Germinal center (tissue), 1 donor: ENCODE measurements at places on chromosomes 7 and 10.
A peak's percentile ranks its signal among the peaks of the same experiment; 100 is the strongest.

DNA sequence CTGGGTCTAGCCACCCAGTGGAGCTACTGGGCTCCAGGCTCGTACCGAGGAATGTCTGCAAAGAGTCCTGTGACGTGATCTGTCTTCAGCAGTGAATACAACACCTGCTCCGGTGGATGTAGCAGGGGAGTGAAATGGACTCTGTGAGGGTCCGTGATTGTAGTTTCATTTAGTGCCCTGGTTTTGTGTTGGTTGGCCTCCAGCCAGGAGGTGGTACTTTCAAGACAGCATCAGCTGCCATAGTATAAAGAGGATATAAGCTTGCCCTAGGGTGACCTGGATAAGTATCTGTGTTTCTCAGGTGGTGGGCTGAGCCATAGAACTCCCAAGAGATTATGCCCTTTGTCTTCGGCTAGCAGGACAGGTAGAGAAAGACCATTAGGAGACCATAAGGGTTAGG is 24.6 kb upstream of the WNT2 start:
- no peak for DNase-seq

GRCh38 chr10:1063232-1063865 is 7.2 kb downstream of the WDR37 start:
- no peak for DNase-seq

- DNase-seq: no peak
Measured at GRCh38 chr7:106813705-106814305, 51.3 kb upstream of the PIK3CG start.

DNA sequence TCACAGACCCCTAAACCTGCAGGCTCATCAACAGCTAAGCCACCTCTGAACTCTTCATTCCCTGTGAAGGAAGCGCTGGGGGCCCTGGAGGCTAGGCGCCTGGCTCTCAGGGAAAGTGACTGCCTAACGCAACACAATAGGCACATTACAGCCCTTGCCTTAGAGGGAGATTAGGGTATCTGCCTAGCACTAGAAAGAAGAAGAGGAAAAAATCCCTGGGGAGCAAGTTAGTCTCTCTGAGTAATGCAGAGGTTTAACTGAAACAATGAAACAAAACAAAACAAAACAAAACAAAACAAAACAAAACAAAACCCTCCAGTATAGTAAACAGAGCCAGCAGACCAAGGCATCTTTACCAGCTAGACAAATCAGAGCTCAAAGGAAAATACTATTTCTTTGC is 2.6 kb downstream of the ZNF777 start:
- DNase-seq: no peak

DNA sequence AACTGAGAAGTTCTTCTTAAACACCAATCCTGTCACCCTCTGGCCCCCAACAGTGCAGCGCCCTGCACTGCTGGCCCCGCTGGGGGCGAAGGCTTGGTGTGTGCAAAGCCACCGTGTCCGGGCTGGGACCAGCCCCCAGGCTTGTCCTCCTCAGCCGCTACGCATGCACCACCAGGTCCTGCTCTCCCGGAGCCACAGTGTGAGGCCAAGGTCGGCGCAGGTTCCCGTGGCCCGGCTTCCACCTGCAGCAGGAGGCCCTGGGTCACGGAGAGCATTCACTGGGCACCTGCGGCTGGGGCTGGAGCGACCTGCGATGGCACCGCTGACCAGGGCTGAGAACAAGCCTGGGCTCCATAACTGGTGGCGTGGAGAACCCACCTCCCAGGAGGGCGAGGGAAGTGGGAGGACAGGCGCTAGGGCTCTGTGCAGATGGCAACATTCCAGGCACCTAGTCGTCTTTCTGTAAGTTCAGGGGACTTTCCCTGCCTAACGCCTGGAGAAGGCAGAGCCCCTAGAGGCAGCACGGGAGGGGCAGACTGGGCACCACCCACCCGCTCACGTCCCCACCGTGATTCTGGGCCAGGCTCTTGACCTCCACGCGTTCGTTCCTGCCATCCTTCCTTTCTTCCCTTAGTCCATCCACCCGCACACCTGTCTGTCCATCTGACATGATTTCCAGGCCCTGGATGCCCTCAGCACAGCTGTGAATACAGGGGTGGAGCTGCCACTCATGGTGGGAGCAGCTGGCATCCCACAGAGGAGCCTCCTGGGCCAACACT is 271.6 kb downstream of the ELFN1 start:
- DNase-seq: no peak

GRCh38 chr7:48901966-48902365 is 22.4 kb upstream of the CDC14C start:
- no peak for DNase-seq

DNA sequence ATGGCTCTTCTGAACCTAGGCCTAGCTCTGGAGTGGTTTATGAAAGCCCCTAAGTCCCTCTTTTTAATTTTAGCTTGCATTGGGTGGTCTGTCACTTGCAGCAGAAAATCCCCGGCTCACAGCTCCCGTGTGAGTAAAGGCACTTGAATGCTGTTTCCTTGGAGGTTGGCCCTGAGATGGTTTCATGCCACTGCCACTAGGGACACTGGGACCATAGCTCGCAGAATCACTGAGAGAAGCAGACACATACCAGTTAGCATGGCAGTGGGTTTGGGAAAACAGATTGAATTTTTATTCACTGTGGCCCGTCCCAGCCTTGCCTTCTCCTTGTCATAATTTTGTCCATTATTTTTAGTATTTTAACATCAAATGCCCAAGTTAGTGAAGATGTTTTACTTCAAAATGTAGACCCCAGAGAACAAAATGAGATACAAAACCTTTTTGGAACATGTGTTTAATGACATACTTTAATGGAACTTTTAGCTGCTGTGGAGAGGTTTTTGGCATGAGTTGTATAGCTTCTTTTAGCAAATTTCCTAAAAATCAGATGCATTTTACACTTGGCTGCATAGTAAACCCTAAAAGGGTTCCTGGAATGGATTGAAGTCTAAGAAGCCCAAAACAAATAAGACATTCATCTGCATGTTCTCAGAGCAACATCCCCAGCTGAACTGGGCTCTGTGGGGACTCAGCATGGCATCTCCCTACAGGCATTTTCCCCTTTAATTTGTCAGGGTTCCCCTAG is 259.7 kb upstream of the PITRM1 start:
- DNase-seq: no peak

GRCh38 chr7:136146925-136147324 is 169.8 kb upstream of the MTPN start:
- no peak for DNase-seq

GRCh38 chr7:137691566-137691965 is 155.2 kb downstream of the DGKI start:
- no peak for DNase-seq

DNA sequence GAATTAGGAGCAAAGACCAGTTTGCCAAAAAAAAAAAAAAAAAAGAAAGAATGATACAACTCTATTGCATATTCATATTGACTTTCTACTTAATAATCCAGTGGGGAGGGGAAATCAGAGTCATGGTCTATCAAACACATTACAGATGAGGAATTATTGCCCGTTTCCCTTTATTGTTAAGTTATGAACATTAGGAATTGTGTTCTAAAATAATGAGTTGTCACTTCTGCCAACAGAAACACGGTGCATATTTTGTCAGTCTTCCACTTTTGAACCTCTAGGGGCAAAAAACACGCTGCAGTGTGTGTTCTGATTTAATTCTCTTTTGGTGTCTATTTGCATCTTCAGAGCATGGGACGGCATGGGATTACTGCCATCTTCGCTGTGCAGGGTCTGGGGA is 115.7 kb upstream of the RHOBTB1 start:
- DNase-seq: no peak

- DNase-seq: no peak
Measured at GRCh38 chr7:47480576-47481538, 101.1 kb downstream of the TNS3 start.

DNA sequence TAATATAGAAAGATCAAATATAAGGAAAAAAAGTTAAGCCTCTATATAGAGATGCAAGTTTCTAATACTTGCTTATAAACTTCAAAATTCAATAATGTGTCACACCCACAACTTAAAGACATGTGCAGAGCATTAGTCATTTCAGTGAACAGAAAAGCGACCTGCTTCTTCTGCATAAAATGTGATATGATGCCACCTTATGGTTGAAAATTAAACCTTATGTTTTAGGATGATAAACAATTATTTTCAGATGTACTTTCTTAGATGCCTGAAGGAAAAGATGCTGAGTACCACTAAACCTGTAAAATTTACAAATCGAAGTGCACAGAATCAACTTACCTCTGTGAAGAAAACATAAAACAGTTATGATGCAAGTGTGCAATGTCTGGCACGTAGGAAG is 96.0 kb downstream of the MTERF1 start:
- DNase-seq: no peak

- DNase-seq: no peak
Measured at GRCh38 chr10:129459762-129460539, 7.1 kb upstream of the MGMT start.

DNA sequence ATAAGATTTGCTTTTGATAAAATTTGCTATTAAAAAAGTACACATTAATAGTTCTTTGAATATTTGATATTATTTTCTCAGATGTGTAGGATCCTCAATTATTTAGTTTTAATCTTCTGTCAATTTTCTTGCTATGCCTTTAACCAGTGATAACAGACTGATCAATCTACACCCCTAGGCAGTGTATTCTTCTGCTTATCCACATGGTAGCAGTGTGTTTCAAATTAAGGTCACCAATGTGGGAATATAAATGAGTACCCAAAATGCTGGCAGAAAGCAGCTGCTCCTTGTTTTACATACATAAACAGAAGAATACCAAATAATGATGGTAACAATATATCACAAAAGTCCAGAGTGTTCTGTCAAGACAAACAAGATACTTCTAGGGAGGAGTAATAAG is 87.0 kb downstream of the SKAP2 start:
- no peak for DNase-seq

GRCh38 chr7:55432939-55433784 is 68.0 kb downstream of the LANCL2 start:
- DNase-seq: peak; percentile 39

DNA sequence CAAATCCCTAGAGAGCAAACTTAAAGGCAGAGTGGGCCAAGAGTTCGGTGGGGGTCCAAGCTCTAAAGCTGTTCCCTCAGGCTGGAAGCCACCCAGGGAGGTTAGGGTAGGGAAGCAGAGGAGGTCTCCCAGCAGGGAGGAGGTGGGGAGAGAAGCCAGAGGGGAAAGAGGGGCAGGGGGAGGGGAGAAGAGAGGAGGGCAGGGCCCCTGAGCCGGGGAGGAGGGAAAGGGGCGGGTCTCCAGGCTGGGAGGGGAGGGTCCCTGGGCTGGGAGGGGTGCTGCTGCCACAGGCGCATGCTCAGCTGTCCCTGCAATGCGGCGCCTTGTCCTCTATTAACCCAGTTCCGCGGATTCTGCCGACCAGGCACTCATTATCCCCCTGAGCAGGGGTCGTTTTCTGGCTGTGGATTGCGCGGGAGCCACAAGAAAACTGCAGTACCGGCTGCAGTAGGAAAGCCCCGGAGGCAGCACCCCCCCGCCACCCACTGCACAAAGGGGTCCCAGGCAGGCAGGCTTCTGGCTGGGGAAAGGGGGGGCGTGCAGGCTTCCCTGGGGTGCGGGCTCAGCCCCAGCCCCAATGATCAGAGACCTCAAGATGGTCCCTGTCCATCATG is 49.3 kb downstream of the CAMK2B start:
- no peak for DNase-seq

DNA sequence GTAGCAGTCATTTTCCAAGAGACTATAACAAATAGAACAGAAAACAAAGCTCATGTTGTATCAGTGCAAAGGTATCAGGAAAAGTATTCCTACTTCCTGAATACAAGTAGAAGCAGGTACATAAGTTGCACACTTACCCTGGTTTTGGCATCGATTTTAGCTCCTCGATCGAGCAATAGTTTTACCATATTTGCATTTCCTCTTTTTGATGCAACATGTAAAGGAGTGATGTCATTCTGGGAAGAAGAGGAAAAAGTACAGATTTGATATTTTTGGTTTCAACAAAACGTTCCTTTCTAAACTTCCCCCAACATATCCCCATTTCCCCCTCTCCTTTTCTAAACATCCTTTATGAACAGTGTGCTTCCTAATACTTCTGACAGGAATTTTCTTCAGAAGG is 155.1 kb downstream of the ANK3 start:
- no peak for DNase-seq

- DNase-seq: no peak
Measured at GRCh38 chr10:59585046-59585700, 124.5 kb downstream of the SLC16A9 start.

DNA sequence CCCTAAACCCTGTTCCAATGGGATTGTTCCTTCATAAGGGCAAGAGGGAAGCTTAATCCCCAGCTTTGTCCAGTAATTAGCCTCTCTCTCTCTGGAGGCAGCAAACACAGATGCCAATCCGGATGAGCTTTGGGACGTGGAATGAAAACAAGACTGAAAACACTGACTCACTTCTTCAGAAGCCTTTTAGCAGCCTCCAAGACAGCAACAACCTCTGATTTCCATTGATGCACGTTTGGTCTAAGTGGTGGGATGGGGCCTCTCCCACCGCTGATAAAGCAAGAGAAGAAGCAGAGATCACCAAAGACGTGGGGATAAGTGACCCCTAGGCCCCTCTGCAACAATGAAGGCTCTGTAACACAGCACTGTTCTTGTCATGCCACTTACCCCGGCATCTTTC is 5.8 kb upstream of the GFRA1 start:
- DNase-seq: no peak
